ENCODE measurements at places on chromosomes 7 and 10.

DNA sequence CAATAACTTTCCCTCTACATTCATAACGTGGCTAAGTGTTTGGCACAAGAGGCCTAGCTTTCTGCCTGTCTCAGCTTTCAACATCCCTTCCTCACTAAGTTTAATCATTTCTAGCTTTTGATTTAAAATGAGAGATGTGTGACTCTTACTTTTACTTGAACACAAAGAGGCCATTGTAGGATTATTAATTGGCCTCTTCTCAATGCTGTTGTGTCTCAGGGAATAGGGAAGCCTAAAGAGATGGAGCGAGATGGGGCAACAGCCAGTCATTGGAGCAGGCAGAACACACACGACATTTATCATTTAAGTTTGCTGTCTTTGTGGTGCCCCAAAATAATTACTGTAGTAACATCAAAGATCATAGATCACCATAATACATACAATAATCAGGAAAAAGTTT, 167.1 kb upstream of the TRIM24 start:
- no peak for DNase-seq

DNA sequence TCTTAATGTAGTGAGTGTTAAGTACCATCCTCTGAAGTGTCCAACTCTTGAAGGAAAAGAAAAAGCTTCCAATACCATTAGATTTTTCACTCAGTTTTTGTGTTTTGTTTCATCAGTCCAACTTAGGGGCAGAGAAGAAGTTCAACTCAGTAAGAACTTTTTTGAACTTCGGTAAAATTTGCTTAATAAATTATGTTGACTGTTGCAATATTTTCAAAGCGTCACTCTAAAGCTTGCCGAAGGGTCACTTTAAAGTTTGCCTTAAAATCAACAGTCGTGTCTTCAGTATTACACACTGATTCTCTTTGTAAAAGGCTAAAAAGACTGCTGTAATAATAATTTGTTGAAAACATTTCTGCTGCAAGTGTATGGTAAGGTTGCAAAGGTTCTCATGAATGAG, 17.6 kb downstream of the CD36 start:
- no peak for DNase-seq

DNA sequence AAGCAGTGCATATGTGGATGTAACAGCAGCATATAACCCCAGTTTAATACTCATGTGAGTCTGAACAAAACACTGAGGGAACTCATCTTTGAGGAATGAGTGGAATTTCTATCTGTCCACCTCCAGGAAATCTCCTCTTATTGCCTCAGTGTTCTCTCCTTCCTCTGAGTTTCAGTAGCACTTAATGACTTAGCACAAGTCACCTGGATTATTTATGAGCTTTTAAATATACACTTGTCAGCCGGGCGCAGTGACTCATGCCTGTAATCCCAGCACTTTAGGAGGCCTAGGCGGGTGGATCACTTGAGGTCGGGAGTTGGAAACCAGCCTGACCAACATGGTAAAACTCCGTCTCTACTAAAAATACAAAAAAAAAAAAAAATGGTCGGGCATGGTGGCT, 4.3 kb downstream of the LRRC20 start:
- DNase-seq: no peak

- no peak for DNase-seq
Measured at GRCh38 chr7:137816696-137817320, 30.0 kb downstream of the DGKI start.

DNA sequence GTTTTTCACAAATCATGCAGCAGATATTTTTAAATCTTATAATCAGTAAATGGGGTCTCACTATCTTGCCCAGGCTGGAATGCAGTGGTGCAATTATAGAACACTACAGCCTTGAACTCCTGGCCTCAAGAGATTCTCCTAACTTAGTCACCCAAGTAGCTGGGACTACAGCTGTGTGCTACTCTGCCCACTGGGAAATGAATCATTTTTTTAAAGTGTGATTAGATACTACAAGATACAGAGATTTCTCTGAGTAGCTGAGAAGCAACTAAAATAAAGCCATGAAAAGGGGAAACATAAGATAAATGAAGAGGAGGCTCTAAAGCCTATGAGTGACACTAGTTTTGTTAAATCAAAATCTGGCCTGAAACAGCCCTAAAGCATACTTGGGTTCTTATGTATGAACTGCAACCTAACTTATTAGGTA, 119.7 kb downstream of the JMJD1C start:
- no peak for DNase-seq

- DNase-seq: peak; percentile 83
Measured at GRCh38 chr7:105621617-105622016, 40.3 kb upstream of the EFCAB10 start.

GRCh38 chr10:3828404-3829155, 43.6 kb upstream of the KLF6 start:
- no peak for DNase-seq

- DNase-seq: no peak
Measured at GRCh38 chr7:44377681-44378421, 52.5 kb upstream of the CAMK2B start.

- DNase-seq: no peak
Measured at GRCh38 chr7:673681-674453, 52.6 kb upstream of the DNAAF5 start.

- DNase-seq: no peak
Measured at GRCh38 chr10:48475943-48476278, 129.0 kb downstream of the ARHGAP22 start.

DNA sequence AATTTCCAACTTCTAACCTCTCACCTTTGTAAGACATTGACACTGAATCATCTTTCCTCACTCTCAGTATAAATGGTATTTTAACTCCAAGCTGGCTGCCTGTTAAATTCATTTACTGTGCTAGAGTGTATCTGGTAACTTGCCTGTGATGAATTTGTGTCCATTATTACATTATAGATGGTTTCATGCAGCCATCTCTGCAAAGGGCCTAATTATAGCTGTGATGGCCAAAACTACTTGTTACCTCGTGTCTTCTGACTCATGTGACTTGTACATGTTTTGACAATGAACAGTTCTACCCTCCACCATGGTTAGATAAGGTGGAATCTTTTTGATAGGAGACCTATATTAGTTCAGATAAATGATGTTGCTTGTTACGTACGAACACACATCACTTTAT, 392.0 kb downstream of the PAXIP1 start:
- DNase-seq: no peak

DNA sequence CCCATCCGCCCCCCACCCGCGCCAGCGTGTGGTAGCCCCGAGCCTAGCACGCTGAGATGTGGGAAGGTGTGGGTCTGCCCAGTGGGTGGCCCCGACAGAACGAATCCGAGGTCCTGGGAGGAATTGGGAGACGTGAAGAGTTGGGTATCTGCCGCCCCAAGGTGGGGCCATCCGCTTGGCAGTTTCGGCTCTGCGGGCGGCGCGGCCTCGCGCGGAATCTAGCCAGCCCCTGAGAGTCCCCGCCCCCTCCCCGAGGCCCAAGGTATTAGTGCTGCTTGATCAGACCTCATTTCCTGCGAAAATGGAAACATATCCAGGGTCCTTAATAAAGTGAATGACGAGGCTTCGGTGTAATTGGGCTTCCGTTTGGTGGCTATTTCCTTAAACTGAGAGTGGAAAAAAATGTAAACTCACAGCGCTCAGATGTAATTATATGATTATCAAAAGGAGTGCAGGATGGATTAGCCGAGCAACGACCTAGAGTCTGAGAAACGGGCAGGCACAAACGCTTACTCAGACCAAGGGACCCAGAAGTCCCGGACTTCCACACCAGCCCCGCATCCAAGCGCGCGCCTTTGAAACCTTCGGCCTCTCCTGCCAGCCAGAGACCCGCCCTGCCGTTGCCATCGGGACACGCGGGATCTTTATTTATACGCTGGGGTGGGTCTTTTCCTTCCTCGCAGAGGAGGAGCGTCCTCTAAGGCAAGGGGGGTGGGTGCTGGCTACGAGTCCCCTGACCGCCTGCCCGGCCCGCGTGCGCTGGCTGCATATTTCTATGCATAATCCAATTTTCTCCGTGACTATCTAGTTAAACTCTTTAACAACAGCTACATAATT, 12.8 kb downstream of the LBX1 start:
- no peak for DNase-seq

DNA sequence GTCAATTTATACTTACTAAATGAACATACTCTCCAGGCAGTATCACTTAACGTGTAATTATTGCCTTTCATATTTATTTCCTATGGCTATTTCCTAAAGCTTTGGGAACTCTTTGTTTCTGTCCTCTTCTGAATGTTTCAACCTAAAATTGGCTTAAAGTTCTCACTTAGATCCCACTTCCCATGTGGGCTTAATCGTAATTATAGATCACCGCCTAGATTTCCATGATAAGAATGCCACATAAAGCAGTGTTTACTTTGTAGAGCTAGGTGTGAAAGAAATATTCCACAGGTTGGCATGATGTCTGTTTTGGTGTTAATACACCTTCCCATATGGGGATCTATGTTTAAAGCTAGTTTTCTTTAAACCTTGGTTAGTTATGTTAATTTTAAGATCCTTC, 1.5 kb downstream of the HDAC9 start:
- no peak for DNase-seq

- DNase-seq: no peak
Measured at GRCh38 chr7:92609921-92610518, 19.8 kb upstream of the FAM133B start.

- no peak for DNase-seq
Measured at GRCh38 chr10:60377955-60378354, 11.7 kb downstream of the ANK3 start.

- DNase-seq: no peak
Measured at GRCh38 chr7:159083001-159083697, 61.5 kb downstream of the VIPR2 start.

DNA sequence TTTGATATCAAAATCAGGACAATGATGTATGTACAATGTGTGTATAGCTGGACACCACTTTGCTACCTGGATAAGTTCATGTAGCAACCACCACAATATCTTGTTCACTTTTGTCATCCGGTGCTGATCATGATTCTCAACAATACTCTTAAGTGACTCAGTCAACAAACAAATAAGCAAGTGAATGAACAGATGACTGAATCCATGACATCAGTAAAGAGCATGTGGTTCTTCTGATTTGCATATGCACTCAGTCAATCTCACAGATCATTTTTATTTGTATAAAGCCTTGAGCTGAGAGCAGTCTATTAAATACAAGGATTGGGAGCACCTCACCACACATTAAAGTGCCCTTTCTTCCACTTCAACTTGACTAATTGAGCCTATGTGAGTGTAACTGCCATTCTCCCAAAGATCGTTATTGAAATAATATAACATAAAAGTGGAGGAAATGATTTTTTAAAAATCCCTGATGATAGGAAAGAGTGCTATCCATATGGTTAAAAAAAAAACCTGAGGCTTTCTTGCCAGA, 69.5 kb downstream of the NPSR1 start:
- DNase-seq: no peak
